ENCODE measurements at places on chromosomes 7 and 10. TPM values are rescaled to one million over a fixed set of nuclear protein-coding genes. Genes with fewer than 3 reads are reported as not detected.

Gene GBX1
- not detected for total RNA-seq

Gene CELF2
- total RNA-seq = 129 TPM

Gene RBM17
- total RNA-seq = 36.9 TPM

Gene IQUB
- total RNA-seq = 2.0 TPM

Measured in temporal lobe (tissue), 4 donors.